ENCODE measurements at places on chromosomes 3 and 15. TPM values are rescaled to one million over a fixed set of nuclear protein-coding genes. Genes with fewer than 3 reads are reported as not detected.

The NPHP3 gene
- 37.1 TPM for total RNA-seq

The PYDC2 gene
- not detected for total RNA-seq

The MYZAP gene
- 7.7 TPM for total RNA-seq

The NUP210 gene
- total RNA-seq, result 8.2 TPM

GRCh38 chr15:40034186-40034946 is 4.6 kb downstream of the SRP14 start:
- no peak for DNase-seq

GRCh38 chr3:169456900-169457299 is 206.6 kb downstream of the MECOM start:
- DNase-seq, result no peak

- no peak for DNase-seq
Measured at GRCh38 chr3:27279123-27279522, 90.1 kb downstream of the NEK10 start.

GRCh38 chr3:125651244-125651643 is 55.9 kb upstream of the OSBPL11 start:
- DNase-seq, result no peak

- DNase-seq, result no peak
Measured at GRCh38 chr3:98733812-98734281, 29.3 kb upstream of the ST3GAL6 start.

DNA sequence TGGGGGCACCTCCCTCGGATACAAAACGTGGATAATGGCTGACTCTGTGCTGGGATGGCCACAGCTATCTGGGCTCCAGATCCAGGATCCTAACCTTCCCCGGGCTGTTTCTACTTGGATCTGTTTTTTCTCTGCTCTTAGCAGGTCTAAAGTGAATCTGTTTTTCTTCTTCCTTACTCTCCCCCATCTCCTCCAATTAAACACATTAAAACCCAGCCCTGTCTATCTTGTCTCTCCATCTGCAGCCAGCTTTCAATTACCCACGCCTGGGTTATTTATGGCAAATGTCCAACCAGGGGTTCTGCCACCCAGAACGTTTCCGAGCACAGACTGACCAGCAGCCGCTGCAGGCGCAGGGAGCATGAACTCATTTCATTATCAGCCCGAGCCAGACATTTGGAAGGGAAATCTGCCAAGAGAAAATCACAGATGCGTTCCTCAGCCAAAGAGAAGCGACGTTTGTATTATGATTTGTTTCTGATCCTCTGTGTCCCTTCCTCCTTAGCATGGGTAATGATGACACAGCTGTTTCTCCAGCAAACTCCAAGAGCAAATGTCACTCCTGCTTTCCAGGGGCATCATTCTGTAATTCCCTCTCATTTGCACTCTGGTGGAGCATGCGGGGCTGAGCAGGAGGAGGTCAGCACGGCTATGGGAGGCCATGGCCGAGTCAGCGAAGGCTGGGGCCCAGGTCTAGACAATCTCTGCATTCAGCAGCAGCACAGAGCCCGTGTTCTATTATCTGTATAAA is 42.0 kb downstream of the UMPS start:
- DNase-seq, result no peak

GRCh38 chr3:38125305-38126120 is 11.4 kb downstream of the ACAA1 start:
- no peak for DNase-seq

- DNase-seq, result no peak
Measured at GRCh38 chr15:31365032-31365654, 38.5 kb downstream of the KLF13 start.

DNA sequence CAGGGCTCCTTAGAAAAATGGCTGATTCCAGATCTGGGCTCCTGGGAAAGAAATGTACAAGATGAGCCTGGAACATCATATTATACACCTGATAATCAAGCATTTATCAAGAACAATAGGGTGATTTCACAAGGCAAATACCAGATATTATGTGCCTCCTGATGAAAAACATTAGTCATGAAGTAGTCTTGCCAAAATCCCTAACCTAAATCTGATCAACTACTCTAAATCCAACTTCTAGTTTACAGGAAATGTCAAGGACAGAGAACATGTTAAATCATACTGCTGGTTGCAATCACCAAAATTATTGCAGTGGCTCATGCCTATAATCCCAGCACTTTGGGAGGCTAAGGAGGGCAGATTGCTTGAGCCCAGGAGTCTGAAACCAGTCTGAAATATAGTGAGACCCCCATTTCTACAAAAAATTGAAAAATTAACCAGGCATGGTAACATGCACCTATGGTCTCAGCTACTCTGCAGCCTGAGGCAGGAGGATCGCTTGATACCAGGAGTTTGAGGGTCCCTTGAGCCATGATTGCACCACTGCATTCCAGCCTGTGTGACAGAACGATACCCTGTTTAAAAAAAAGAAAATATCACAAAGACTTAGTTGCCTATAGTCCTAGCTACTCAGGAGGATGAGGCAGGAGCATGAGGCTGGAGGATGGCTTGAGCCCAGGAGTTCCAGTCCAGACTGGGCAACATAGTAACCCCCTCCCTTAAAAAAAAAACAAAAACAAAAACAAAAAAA is 34.9 kb upstream of the ATP13A3 start:
- DNase-seq, result no peak

DNA sequence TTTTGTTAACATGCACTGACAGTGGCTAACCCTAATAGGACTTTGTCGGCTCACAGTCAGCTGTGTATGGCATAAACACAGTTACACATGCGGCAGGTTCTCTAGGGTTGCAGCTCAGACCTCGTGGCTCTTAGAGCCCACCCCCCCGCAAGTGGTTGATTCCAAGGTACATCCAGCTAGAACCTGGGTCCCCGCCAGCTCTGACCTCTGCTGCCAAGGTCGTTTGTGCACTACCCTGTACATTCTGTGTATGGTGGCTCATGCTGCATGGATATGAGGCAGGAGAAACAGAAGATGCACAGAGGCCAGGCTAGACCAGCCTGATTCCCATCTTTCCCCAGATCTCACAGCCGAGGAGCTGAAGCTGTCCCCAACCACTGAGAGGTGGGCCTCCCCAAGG is 25.9 kb downstream of the PRR20G start:
- no peak for DNase-seq

- no peak for DNase-seq
Measured at GRCh38 chr3:51968170-51968775, 1.0 kb upstream of the PCBP4 start.
